ENCODE measurements at places on chromosomes 2 and 18.

- DNase-seq: peak; percentile 89
Observed at GRCh38 chr2:73859721-73860586, 31.2 kb downstream of the STAMBP start.

DNA sequence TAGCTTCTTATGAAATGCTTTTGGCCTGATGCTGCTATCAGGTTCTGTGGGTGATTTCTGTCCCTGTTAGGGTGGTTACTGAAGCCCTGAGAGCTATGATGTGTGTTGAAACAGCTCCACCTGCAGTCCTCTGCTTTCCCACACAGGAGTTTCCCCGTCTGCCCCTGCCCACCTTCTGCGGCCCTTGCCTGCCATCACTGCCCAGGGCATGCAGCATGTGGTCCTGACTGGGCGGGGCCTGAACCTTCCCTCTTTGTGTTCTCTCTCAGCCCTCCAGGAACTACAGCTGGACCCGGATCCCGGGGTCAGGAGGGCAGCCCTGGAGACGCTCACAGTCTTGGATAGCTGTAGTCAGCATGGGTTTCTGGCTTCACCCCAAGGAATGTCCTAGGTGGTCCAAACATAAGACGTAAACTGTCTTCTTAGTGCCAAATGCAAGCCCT, 21.4 kb downstream of the HJURP start:
- DNase-seq: peak; percentile 61

DNA sequence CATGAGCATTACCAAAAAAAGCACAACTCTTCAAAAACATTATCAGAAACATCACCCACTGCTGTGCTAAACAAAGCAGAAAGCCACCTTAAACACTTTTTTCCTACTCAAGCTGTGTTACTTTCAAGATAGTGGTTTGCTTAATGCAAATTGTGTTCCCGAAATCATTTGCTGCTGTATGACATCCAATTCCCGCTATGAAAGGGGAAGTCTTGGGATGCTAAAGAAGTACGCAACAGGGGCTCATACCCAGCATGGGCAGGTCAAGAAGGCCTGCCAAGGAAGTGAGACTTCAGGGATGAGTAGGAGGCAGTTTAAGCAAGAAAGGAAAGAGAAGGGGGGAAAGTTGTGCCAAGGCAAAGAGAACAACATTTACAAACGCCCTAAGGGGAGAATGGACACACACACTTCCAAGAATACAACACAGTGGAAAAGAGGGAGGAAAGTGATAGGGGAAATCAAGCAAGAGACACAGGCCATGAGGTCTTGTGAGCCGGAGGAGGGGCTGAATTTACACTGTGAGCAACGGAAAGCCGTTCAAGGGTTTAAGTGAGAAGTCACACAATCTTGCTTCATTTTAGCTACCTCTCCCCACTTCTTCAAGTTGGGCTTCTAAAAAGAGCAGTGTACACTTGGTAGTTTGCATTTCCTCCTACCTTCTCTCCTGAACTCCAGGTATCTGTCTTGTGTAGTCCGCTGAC, 4.0 kb downstream of the PTPN2 start:
- no peak for DNase-seq

DNA sequence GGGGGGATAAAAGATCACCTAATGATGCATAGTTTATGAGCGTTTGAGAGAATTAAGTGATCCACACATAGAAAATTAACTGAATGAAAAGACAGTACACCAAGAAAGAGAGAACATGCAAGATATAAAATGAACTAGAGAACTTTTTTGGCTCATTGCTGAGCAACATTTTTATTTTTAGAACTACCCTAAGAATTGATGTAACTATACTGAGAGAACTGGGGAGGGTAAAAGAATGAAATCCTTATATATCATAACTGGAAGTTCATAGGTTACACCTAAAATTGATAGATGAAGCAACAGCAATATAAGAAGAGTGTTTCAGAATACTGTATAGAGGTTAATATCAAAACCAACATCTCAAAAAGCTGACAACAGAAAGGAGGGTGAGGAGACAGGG, 55.6 kb downstream of the USP34 start:
- DNase-seq: no peak

DNA sequence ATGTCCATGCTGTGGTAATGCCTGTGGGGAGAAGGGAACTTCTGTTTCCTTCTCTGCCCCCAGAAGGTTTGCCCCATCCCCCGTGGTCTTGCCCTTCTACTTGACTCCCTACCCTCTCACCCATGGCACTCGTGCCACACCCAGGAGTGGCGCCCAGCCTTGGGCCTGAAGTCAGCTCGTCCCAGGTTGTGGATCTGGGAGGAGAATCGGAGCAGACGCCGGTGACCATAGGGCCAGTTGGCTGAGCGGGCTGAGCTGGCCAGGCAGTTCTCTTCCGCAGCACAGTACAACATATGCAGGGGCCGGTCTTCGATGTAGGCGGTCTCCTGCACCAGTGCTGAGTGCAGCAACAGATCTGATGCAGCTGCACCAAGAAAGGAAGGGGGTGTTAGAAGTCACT, 4.7 kb downstream of the HTRA2 start:
- DNase-seq: no peak

- peak; percentile 61 for DNase-seq
Observed at GRCh38 chr18:59357928-59358327, 1.1 kb downstream of the LMAN1 start.

DNA sequence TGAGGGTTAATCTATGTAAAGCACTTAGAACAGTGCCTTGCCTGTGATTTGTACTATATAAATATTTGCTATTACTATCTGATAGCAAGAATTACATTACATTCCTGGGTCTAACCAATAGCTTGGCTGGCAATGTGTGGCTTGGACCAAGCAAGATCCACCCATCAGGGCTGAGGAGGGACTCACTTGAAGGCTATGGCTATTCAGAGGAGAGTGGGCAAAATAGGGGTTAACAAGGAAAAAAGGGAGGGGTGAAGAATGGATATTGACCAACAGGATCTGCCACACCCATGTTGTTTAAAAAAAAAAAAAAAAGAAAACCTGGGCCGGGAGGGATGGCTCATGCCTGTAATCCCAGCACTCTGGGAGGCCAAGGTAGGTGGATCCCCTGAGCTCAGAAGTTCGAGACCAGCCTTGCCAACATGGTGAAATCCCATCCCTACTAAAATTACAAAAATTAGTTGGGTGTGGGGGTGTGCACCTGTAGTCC, 20.0 kb upstream of the TMBIM1 start:
- DNase-seq: no peak

GRCh38 chr2:34305587-34305986, 706.5 kb upstream of the FAM98A start:
- DNase-seq: no peak

GRCh38 chr2:153474407-153474806, 4.2 kb downstream of the RPRM start:
- no peak for DNase-seq

DNA sequence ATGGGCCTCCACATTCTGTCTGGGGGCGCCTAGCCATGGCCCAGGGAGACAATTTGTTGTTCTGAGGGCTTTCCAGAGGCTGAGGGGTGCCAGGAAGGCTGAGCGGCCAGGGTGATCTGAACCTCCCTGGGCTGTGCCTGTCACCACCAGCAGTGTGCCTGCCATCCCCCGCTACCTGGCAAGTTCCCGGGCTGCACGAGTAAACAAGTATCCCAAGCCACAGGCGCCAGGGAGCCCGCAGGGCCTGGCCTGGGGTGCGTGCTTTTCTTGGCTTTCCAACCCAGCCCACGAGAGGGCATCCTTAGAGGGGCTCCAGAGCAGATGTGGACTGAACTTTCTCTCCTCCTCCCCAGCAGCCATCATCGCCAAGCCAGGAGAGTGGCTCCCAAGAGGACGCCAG, 35.1 kb upstream of the B3GNT7 start:
- no peak for DNase-seq

DNA sequence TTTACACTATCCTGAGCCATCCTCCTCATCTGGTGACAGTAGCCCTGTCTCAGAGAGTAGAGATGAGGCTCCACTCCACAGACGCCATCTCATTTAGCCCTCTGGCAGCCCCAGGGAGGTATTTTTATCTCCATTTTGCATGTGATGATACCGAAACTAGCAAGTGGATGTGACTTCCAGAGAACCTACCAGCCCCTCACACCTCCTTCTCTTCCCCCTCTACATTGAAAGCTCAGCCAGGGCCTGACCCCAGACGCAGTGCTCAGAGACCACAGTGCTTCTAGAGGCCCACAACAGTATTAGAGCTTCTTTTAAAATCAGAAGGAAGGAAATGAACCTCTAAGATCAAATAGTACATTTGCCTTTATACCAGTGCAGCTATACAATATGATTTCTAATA, 8.3 kb downstream of the GYPC start:
- DNase-seq: no peak

- DNase-seq: no peak
Observed at GRCh38 chr2:115908731-115909130, 1466.3 kb downstream of the DPP10 start.

DNA sequence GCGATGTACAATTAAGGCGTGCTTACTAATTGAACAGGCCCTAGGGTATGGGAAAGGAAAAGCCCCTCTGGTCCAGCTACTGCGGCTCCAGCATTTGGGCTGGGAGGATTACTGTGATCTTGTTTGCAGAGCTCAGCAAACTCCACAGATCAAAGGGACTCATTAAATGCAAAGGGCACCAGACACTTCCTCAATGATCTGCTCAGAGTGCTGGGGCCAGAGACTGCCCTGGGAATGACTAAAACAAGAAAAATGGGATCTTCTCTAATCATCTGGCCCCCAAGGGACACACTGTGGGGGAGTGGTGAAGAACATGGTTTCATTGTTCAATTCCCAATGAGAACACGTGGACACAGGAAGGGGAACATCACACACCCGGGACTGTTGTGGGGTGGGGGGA, 85.0 kb downstream of the MARCHF4 start:
- DNase-seq: peak; percentile 53

DNA sequence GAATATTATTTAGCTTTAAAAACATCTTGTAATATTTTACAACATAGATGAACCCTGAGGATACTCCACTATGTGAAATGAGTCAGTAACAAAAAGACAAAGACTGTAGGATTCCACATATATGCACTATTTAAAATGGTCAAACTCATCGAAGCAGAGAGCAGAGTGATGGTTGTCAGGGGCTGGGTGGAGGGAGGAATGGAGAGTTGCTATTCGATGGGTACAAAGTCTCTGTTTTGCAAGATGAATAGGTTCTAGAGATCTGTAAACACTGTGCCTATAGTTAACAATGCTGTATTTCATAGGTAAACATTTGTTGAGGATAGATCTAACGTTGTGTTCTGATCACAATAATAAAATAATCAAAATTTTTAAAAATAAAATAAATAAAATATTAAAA, 1675.9 kb upstream of the CELF4 start:
- DNase-seq: no peak

DNA sequence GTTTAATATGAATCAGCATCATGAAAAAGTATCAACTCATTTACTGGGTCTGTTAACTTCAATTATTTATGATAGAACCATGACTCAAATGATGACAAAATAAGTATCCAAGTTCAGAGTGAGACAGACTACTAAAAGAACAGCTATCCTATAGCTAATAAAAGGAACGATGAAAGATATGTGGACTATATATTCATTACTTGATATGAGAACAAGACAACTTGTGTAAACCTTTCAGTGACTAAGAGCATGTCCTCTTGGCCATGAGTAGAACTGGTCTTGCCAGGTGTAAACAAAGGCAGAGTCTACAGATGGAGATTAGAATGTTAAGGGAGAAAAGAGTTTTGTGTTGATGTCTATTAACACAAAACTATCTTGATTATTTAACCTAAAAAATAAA, 360.4 kb upstream of the ZC3H15 start:
- DNase-seq: no peak

DNA sequence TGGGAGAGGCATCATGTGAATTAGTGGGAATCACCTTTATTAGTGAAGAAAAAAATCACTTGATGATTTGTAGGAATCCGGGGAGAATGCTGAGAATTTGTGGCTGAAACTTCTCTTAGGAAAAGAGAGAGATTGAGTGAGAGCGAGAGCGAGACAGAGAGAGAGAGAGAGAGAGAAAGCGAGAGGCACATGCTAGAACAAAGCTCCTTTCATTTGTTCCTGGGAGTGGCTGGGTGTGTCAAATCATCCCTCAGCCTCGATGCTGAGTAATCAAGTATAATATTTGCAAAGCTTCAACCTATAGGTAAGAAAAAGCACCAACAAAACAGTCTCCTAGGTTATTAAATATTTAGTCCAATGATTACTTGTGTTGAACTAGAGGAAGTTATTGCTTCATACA, 4.4 kb upstream of the SERPINB5 start:
- DNase-seq: peak; percentile 26

DNA sequence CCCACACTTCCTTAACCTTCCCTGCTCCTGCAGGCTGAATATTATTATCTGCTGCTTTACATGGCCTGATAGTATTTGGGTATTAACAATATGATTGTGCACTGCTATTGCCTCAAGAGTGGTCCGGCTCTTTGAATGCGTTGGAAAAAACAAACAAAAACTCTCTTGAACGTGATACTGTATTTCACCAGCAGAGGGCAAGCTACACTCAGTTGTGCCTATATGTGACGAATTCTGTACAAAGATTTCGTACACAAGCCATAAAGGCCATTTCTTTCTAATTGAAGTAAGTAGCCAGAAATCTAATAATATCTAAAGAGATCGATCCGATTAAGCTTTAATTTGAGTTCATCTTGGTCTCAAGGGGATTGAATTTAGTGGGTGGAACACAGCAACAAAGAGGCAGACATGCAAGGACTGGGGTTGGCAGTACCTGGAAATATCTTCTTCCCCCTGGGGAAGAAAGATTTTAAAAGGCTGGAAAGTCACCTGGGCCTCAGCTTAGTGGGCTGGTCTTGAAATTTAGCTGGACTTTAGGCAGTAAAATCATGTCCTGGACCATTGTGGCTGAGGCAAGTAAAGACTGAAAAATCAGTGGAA, 49.3 kb upstream of the RAB6D start:
- peak; percentile 57 for DNase-seq

DNA sequence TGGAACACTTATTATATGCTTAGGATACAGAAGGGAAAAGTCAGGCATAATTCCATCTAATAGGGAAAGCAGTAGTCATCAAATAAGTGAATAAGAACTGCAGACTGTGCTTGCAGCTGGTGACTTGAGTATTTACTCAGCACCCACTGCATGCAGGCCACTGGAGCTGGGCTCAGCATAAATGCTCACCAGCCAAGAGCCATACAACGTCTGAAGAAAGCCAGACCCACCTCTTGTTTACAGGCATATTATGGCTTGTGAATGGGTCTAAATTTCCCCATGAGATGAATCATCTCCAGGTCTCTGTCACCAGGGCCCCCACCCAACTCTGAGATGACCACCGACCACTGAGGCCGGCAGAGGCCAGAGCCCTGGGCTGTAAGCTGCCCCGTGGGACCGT, 123.8 kb upstream of the PKDCC start:
- no peak for DNase-seq

- DNase-seq: no peak
Observed at GRCh38 chr2:163594497-163594896, 141.3 kb downstream of the FIGN start.

GRCh38 chr2:28287256-28287915, 105.3 kb upstream of the FOSL2 start:
- DNase-seq: no peak

- DNase-seq: peak; percentile 81
Observed at GRCh38 chr2:75640621-75641121, 5.9 kb upstream of the MRPL19 start.
